Muscle of arm (tissue), 14 donors: ENCODE measurements at places on chromosomes 4 and X. TPM values are rescaled to one million over a fixed set of nuclear protein-coding genes. Genes with fewer than 3 reads are reported as not detected.

DNA sequence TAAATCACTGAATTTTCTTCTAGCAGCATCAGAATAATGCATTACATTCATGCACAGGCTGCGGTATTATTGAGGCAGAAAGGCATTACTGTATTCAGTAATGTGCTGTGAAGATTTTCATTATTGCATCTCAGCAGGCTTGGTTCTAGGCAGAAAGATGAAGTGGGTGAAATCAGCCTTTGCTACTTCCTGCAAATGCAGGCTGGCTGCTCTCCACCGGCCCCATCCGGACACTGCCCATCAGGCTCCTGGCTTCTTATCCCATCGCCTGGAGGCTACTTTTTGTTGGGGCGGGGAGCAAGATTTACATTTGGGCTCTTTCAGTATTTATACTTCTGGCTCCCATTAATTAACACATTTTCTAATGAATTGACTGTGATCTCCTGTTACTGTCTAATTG, 117.8 kb downstream of the FRAS1 start:
- DNase-seq = no peak

- no peak for DNase-seq
Observed at GRCh38 chr4:183147196-183147595, 48.1 kb downstream of the WWC2 start.

GRCh38 chrX:72573158-72573511, 492 bp upstream of the HDAC8 start:
- no peak for DNase-seq

GRCh38 chrX:131677655-131678628, 134.1 kb downstream of the OR13H1 start:
- peak; percentile 4 for DNase-seq

DNA sequence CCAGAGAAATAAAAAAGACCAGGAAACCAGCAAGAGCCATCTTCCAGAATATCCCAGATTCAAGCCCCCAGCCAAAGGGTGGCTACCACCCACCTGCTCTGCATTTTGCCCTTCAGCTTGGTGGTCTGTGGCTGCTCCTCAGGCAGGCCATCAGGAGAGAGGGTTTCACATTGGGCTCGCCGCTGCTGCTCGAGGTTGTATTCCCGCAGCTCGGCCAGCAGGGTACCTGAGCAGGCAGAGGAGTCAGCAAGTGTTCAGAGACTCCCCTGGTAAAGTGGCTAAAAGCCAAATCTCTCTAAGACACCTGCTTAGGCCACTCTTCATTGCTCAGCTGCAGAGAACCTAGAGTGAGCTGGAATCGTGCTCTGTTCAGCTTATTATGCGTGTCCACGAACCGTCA, 110.8 kb upstream of the HSD17B10 start:
- no peak for DNase-seq

GRCh38 chr4:8165374-8165896, 6.8 kb upstream of the ABLIM2 start:
- no peak for DNase-seq

Gene ZNF330
- polyA plus RNA-seq = 37.7 TPM

Gene RIBC1
- polyA plus RNA-seq = 0.89 TPM

Gene RHOH
- 0.24 TPM for polyA plus RNA-seq
